Smooth muscle cell of the umbilical artery (primary cell): ENCODE measurements at places on chromosomes 6 and 20. TPM values are rescaled to one million over a fixed set of nuclear protein-coding genes. Genes with fewer than 3 reads are reported as not detected.

TREML2 gene
- not detected in 2 replicates for total RNA-seq

DLK2 gene
- 0.30 and 1.6 TPM in 2 replicates for total RNA-seq

RAMACL gene
- 0.74 and 2.1 TPM in 2 replicates for total RNA-seq

CD2AP gene
- 16.3 and 27.2 TPM in 2 replicates for total RNA-seq

AIF1 gene
- total RNA-seq, result not detected in 2 replicates

GRM1 gene
- not detected in 2 replicates for total RNA-seq

DACT2 gene
- total RNA-seq, result not detected in 2 replicates

CHD6 gene
- total RNA-seq, result 25.5 and 29.8 TPM in 2 replicates

OPRM1 gene
- not detected in 2 replicates for total RNA-seq

TRIM10 gene
- total RNA-seq, result not detected in 2 replicates

DNMT3B gene
- total RNA-seq, result 1.5 TPM in 2 replicates

PHACTR3 gene
- total RNA-seq, result not detected in 2 replicates

OR2B6 gene
- total RNA-seq, result not detected in 2 replicates

SLC17A1 gene
- total RNA-seq, result not detected in 2 replicates

CLIC5 gene
- total RNA-seq, result not detected in 2 replicates

SYNE1 gene
- total RNA-seq, result 153 and 190 TPM in 2 replicates

TAGAP gene
- not detected in 2 replicates for total RNA-seq

OSTM1 gene
- 56.8 and 74.8 TPM in 2 replicates for total RNA-seq

SLC35F1 gene
- total RNA-seq, result not detected in 2 replicates

SEMG1 gene
- not detected in 2 replicates for total RNA-seq

MRPS18A gene
- total RNA-seq, result 22.0 and 28.2 TPM in 2 replicates

LGSN gene
- total RNA-seq, result under 0.01 TPM in 1 of 2 replicates, not detected in the other

RPP40 gene
- total RNA-seq, result 9.5 and 12.6 TPM in 2 replicates

CST5 gene
- not detected in 2 replicates for total RNA-seq

IL17F gene
- total RNA-seq, result not detected in 2 replicates

ARMC2 gene
- total RNA-seq, result 1.8 and 2.0 TPM in 2 replicates

CD24 gene
- 3.3 and 7.2 TPM in 2 replicates for total RNA-seq

VPS16 gene
- 51.2 and 57.6 TPM in 2 replicates for total RNA-seq

RNF217 gene
- 23.8 and 29.7 TPM in 2 replicates for total RNA-seq

TFAP2A gene
- not detected in 2 replicates for total RNA-seq

ZNF512B gene
- 6.2 and 10.6 TPM in 2 replicates for total RNA-seq

SOBP gene
- 4.2 and 4.8 TPM in 2 replicates for total RNA-seq

GPR31 gene
- total RNA-seq, result not detected in 2 replicates

PCMTD2 gene
- total RNA-seq, result 41.2 and 42.5 TPM in 2 replicates
